ENCODE measurements at places on chromosomes 3 and 15.

DNA sequence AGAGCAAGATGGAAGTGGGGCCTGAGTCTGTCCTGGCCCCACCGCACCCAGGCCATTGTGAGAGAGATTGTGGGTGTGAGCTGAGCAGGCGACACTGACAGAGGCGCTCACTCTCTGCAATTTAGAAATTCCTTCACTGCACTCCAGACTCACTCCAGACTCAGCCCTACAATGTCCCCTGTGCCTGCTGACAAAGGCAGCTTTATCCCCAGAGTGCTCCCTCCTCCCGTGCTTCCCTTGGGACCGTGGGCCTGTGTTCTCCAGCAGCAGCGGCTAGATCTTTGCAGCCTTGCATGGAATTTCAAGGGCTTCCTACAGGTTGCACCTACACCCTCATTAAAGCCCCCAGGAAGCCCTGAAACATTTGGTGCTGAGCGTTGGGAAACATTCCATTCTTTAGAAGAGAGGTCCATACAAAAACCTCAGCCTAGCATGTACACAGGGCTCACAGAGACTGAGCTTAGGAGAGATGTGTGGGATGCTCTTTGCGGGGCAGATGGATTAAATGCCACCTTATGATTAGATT lies 1.3 kb upstream of the IL16 start:
- no peak for DNase-seq

DNA sequence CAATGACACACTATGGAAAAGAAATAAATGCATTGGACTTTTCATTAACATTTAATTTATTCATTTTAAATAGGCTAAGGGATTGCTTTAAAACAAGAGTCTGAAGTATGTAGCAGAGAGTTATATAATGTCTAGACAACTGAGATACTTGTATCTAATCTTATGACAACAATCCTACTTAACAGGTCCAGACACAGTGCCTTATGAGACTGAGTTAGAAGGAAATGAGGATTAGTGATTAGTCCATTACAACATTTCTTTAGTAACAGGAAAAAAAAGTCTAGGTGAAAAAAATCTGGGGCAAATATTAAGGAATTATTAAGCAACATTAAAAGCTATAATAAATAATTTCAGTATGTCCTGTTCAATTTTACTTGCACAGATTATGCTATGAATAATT lies 140.6 kb downstream of the MEIS2 start:
- no peak for DNase-seq

GRCh38 chr15:39585389-39585841 lies 4.5 kb downstream of the THBS1 start:
- DNase-seq = no peak

GRCh38 chr3:132787616-132788300 lies 65.5 kb upstream of the NPHP3 start:
- no peak for DNase-seq

DNA sequence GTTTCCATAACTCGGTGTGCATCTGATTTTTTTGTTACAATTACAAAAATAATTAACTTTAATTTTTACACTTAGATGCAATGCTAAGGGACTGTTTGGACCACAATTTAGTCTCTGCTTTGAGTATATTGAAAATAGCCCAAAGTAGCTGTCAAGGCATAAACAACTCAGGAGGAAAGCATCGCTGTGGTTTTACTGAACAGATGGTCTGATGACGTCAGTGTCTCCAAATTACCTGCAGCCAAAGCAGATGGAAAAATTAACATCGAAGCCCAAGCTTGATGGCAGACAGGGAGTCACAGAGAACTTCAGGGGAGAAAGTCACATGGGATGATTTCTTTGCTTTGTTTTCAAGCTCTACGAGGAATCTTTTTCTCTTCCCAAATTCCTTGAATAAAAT lies 83.1 kb upstream of the PLCL2 start:
- DNase-seq = no peak

GRCh38 chr3:12832350-12833221 lies 8.8 kb downstream of the RPL32 start:
- no peak for DNase-seq

DNA sequence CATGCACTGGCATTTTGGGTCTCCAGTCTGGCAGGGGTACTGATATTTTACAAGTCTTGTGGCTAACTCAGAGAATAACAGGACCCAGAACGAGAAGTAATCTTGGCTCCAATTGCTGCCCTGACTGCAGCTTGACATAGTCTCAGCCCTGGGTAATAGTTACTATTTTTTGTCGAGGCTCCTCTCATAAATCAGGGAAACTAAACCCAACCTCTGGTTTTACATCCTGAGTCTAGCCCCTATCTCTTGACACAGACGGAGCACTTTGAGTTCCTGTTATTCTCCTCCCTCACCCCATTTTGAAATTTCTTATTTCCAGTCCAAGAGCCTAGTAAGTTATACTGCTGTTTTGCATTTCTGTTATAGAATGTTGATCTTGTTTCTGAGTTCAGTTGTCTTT lies 276.1 kb upstream of the GOLIM4 start:
- no peak for DNase-seq

DNA sequence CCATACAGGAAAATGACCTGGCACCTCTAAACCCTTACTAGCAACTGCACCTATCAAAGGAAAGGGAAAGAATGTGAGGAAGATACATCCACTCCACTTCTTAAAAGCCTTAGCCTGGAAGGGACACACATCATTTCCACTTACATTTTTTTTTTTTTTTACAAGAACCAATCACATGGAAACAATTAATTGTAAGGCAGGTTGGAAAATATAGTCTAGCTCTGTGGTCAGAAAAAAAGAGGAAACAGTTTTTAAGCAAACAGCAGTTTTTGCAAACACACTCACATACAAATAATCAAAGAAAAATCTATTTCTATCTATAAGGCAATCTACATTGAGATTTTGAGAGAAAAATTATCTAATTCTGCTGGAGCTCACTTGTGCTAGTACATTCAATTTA lies 98.9 kb upstream of the SPRED1 start:
- no peak for DNase-seq

- DNase-seq = no peak
Measured at GRCh38 chr3:94176988-94177745, 114.3 kb downstream of the NSUN3 start.

DNA sequence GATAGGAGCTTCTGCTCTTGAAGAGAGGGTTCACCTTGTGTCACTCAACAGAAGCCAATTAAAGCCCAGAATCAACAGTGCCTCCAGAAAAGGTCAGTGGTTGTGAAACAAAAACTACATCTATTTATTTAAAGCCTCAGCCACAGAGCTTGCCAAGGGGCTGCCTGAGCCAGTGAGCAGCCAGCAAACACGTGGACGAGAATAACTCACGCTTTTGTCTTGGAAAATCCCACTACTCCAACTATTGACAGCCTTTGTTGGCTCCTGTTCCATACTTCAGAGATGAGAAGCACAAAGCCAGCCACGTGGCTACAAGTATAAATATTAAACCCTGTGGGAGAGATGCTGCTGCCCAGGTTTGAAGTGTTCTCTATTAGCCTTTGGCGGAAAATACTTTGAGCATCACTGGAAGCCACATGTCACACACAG lies 10.3 kb downstream of the GPR156 start:
- no peak for DNase-seq

DNA sequence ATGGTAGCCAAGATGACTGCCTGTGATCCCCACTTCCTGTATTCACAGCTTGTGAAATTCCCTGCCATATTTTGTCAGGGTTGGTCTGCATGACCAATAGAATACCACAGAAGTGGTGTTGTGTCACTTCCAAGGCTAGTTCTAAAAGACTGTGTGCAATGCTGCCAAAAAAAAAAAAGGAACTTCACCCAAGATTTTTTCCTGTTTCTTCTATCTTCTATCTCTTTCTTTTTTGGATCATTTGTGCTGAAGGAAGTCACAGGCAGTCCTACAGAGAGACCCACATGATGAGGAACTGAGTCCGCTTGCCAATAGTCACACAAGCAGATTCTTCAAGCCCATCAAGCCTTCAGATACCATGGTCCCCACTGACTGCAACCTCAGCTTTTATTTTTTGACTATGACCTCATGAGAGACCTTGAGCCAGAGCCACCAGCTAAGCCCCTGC lies 18.1 kb upstream of the RAF1 start:
- DNase-seq = peak; percentile 14

DNA sequence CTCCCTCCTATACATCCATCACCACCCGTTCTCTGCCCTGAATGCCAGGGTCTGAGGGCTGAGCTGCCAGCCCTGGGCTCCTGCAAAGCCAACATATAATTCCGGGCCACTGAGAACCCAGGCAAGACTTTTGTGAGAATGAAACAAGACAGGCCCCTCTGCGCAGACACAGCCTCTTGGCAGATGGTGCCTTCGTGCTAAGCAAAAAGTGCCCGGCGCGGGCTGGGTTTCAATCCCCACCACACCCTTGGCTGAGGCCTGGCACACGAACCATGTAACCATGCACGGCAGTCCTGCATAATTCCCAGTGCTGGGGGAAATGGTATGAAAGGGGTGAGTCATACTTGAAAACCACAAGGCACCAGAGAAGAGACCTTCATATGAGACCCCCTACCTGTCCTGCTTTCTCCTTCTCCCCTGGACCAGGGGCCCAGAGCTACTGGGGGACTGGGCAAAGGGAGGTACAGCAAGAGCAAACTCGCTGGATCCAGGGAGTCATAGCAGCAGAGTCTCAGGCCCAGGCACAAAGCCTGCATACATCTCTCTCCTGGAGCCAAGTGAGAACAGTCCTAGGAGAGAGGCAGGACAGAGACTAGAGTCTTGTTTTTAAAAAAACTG lies 26.1 kb upstream of the LOXL1 start:
- no peak for DNase-seq

DNA sequence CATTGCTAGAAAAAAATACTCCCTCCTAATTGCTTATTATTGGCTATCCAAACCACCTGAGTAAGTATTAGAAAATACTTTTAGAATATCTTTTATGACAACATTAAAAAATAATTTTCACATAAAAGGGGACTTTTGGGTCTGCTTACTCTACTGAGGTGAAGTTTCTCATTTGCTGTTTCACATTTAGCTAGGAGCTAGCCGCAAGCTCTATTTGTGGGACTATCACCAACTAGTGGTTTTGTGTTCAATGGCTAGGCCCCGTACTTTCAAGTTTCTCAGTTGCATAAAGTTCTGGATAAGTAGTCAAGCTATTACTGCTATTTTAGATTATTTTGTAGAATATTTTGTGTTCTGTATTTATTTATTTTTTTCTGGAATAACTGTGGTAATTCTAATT lies 244.2 kb upstream of the SLITRK3 start:
- no peak for DNase-seq

DNA sequence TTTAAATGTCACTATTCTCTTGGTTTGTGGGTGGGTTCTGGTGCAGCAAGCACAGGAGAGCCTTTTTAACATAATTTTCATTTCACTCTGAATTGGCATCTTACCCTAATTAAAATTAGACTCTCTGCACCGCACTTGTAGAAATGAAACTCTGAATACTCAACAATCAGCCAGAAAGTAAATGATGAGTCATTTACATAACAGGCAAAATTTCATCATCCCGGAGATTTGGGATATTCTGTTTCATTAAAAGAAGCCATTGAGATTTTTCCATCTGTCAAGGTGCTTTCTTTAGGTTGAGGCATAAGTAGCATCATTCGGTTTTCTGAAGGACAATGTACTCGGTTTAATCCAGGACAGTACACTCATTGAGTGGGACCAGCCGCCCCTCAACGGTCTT lies 111.0 kb downstream of the RFTN1 start:
- DNase-seq = no peak

- no peak for DNase-seq
Measured at GRCh38 chr3:120311863-120312794, 27.1 kb upstream of the GPR156 start.

GRCh38 chr3:96813134-96813819 lies 1.1 kb upstream of the EPHA6 start:
- DNase-seq = peak; percentile 32

- no peak for DNase-seq
Measured at GRCh38 chr3:129519449-129519848, 9.0 kb upstream of the RHO start.

DNA sequence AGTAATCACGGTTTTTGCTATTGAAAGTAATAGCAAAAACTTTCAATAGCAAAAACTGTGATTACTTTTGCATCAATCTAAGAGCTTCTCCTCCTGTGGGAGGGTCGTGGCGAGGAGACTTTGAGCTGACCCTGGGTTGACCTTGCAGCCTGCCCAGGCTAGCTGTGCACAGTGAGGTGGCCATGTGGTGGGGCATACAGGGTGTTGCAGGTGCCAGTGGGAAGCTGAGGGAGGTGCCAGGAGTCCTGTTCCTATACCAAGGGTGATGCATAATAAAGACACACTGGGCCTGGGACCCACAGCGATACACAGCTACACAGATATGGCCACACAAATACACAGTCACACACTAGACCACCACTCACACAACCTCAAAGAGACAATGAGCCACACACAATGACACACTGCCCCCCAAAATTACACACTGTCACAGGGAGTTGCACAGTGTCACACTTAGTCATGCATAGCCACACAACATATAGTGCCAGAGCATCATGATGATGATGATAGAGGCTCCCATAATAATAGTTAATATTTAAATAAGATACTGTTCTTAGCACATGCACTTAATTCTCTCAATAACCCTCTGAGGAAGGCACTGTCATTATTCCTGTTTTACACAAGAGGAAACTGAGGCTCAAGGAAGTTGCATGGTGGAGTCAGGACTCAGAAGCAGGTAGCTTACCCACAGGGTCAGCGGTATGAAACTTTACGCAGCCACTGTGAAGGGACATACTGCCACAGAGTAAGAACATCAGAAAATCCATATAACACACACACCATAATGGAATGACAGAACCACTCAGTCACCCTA lies 6.3 kb downstream of the PLCD1 start:
- DNase-seq = no peak

- no peak for DNase-seq
Measured at GRCh38 chr3:52140000-52140399, 14.2 kb downstream of the POC1A start.

GRCh38 chr3:115644391-115644790 lies 21.1 kb downstream of the GAP43 start:
- no peak for DNase-seq

DNA sequence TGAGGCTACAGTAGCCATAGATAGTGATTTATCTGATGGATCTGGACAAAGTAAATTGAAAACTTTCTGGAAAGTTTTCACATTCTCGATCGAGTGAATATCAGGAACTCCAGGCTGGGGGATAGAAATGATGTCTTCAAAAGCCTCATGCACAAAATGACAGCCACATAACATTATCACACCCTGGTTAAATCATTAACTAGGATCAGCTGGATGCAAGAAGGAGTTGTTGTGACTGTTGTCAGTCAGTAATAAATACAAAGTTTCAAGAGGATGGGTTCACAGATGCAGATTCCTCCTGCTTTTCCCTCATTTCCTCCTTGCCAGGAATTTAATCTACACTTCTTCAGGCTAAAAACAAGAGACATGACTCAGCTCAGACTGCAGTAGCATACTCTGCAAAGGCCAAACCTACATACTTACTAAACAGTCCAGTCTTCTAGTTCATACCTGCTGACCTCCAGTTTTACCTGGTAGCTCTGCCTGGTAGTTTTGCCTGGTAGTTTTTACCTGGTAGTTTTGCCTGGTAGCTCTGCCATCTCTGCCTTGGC lies 40.9 kb downstream of the C2CD4A start:
- DNase-seq = no peak

DNA sequence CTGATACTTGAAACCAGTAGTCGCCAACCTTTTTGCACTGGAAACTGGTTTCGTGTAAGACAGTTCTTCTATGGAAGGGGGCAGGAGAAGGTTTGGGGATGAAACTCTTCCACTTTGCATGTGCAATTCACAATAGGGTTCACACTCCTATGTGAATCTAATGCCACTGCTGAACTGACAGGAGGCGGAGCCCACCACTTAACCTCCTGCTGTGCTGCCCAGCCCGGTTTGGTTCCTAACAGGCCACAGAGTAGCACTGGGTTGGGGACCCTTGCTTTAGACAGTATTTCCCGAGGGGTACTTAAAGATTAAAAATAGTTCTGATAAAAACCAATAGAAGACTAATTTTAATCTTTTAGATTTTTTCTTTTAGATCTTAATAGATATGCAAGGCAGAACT lies 11.1 kb downstream of the TFG start:
- DNase-seq = no peak

All from CD4-positive, alpha-beta T cell treated with Interleukin-17A for 1 hour (primary cell).